SK-N-SH treated with all-trans-retinoic acid at 6 μM for 48 hours (cell line): ENCODE measurements at places on chromosomes 5 and 9.

GRCh38 chr9:110464321-110464720, 115.2 kb downstream of the SVEP1 start:
- ATAC-seq = no peak

DNA sequence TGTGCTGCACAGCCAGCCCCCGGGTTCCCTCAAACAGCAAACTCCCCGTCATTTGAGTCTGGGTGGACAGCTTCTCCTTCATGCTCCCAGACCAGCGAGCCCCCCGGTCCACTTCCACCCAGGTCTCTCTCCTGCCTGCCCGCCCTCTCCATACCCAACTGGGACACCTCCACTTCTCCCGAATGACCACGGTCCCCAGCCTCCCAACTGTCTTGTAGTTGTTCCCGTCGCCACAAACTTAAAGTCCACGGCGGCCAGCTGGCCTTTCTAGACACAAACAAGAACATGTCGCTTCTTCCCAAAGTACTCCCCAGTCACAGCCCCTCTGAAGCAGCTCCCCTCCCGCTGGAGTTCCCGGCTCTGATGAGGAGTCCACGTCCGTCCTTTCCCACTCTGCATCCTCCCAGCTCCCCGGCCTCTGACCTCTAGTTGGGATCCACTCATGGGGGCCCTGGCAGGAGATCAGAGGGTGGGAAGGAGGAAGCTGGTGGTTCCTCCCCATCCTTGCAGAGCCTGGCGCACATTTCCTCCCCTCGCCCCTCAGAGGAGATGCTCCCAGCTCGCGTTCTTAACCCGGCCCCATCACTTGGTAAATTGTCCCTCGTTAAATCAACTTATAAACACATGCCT, 24.1 kb upstream of the PPP1R26 start:
- no peak for ATAC-seq

DNA sequence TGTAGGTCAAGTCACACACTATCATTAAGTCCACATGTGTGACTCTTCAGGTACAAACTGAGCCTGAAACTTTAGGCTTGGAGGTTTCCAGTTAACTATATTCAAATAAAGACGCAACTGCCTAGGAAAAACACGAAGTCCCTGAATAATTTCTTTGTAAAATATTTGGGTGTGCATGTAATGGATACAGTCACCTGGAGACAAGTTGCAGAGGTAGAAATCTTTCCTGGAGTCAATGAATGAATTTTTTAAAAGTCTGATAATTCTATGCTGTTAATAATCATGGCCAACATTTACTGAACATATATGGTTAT, 132.7 kb downstream of the MTX3 start:
- ATAC-seq = no peak

GRCh38 chr5:174920906-174921550, 196.6 kb downstream of the MSX2 start:
- ATAC-seq = no peak

DNA sequence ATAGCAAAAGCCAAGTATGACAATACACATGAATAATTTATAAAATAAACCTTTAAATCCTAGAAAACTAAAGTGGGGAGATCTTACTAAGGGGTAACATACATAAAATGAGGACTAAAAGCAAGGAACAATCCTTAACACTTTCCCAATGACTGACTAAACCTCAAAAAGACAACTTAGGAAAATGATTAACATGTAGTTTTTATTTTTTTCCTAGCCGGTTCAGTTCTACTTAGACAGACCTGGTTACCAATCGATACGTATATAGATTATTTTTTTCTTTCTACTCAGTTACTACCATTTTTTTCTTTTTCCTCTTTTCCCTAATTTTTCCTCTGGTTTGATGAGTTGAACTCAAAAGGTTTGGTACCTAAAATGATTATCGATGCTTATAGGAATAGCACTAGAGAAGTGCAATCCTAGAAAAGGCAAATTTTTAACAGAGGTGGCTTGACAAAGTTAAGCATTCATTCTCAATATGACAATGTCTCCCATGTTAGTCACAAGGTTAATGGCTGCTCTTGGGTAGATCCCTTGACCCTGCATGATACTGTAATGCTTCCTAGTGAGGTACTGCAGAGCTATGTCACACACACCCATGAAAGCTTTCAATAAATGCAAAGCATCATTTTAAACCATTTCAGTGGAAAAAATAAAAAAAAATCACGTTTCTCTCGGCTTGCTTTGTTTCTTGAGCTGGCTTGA, 41.5 kb downstream of the FBXO4 start:
- ATAC-seq = no peak

- no peak for ATAC-seq
Measured at GRCh38 chr5:158419186-158419585, 560.2 kb upstream of the CLINT1 start.
